Hindlimb muscle (tissue), 1 donor: ENCODE measurements at places on chromosomes 13 and 19.

GRCh38 chr13:28394422-28394821 is 100.5 kb downstream of the FLT1 start:
- no peak for DNase-seq

GRCh38 chr19:7515645-7516151 is at the start of gene ZNF358:
TSS of gene ZNF358 (plus strand) at chr19:7516103. CDS start at chr19:7519243, 3,140 bp downstream.
- DNase-seq = peak; percentile 82

DNA sequence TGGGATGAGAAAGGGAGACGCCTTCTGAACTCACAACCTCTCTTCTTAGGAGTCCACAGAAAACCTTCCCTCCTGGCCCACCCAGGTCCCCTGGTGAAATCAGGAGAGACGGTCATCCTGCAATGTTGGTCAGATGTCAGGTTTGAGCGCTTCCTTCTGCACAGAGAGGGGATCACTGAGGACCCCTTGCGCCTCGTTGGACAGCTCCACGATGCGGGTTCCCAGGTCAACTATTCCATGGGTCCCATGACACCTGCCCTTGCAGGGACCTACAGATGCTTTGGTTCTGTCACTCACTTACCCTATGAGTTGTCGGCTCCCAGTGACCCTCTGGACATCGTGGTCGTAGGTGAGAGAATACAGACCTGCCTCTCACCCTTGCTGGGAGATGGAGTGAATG is 3.3 kb downstream of the KIR3DL3 start:
- no peak for DNase-seq

- DNase-seq = no peak
Observed at GRCh38 chr13:111211789-111212516, 96.8 kb downstream of the ARHGEF7 start.

GRCh38 chr13:76750126-76750525 is 136.1 kb downstream of the KCTD12 start:
- no peak for DNase-seq

DNA sequence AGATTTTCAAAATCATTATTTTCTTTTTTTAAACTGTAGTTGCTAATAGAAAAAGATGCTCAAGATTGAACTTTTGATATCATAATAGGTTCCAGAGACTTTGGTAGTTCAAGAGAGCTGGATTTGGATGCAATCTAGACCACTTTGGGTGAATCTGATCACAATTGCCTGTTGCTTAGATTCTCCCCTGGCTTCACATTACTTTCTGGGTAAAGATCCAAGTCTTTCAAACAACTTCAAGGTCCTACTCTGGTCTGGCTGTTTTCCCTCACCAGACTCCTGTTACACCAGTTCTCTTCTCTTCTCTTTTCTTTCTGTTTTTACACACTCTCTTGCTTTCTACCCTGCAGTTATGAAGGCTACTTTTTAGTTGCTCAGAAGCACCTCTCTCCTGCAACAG is 7.4 kb upstream of the SPRY2 start:
- DNase-seq = peak; percentile 12

DNA sequence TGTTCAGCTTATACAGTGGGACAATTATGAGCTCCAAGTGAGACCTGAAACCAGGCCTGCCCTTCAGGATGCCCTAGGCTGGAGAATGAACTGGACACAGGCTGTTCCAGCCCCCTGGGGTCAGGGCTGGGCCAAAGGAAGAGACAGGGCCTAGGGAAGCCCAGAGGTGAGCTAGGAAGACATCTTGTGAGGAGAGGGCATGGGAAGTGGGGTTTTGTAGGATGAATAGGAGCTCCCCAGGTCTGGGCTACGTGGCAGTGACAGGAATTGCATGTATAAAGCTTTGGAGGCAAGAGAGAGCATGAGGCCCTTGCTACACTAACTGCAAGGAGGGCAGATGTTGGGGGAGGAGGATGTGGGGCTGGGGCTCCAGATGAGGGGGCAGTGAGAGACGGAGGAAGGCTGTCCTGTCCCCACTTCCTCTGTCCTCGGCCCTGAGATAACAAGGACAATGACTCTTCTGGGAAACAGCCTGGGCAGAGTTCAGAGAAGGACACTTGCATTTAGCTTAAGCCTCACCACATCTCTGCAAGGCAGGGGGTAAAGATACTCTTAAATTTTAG is 1.5 kb upstream of the TBXA2R start:
- no peak for DNase-seq

DNA sequence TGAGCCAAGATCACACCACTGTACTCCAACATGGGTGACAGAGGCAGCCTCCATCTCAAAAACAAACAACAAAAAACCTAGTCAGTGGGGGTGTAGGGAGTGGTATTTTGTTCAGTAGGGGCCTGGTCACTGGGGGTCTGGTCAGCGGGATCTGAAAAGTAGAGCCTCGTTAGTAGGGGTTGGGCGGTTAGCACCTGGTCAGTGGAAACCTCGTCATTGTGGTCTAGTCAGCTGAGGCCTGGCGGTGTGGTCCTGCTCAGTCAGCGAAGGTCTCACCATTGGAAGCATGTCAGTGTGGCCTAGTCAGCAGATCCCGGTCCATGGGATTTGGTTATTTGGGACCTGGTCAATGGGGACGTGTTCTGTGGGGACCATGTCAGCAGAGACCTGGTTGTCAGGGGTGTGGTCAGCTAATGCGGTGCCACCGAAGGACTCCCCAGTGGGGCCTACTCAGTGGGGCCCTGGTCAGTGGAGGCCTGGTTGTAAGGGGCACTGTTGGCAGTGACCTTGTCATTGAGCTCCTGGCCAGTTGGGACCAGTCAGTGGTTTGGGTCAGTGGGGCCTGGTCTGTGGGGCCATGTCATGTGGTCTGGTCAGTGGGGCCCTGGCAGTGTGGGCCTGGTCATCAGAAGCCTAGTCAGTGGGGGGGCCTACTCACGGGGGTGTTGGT is 63.0 kb upstream of the TPM4 start:
- DNase-seq = no peak

GRCh38 chr13:23160638-23161480 is 19.9 kb upstream of the SGCG start:
- DNase-seq = no peak

GRCh38 chr13:112634102-112634501 is 46.1 kb upstream of the TUBGCP3 start:
- DNase-seq = no peak

- DNase-seq = no peak
Observed at GRCh38 chr19:16892868-16893685, 4.3 kb downstream of the F2RL3 start.

GRCh38 chr19:9144920-9145319 is 4.7 kb downstream of the ZNF317 start:
- no peak for DNase-seq

- peak; percentile 13 for DNase-seq
Observed at GRCh38 chr19:38455031-38455430, 21.5 kb downstream of the RYR1 start.

- no peak for DNase-seq
Observed at GRCh38 chr13:99442273-99442895, 58.9 kb upstream of the TM9SF2 start.

DNA sequence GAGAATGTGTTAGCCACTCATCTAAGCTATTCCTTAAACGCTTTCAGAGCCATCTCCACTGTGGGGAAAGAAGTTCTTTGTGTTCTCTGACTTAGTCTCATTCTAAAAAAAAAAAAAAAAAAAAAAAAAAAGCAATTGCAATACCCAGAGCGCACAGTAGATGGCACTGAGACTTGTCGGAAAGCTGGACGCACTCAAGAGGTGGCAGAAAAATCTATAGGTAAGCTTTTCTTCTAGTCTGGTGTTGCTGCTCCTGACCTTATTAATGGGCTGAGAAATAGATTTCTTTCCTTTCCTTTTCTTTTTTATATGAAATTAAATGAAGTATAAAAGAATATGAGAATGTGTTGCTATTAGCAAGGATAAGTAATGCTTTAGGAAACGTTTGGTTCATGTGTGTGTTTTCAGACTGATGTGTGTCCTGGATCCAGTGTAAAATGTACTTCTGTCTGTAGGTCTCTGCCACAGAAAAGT is 4.7 kb upstream of the GJB2 start:
- DNase-seq = no peak

- DNase-seq = no peak
Observed at GRCh38 chr19:8466018-8466417, 21.2 kb downstream of the HNRNPM start.
